ENCODE measurements at places on chromosomes 6 and 20. TPM values are rescaled to one million over a fixed set of nuclear protein-coding genes. Genes with fewer than 3 reads are reported as not detected.

The ASIP gene
- not detected for total RNA-seq

The GHRH gene
- total RNA-seq, result not detected

The BTN2A1 gene
- 19.0 TPM for total RNA-seq

The SDCBP2 gene
- total RNA-seq, result 1.7 TPM

The GSTA2 gene
- total RNA-seq, result not detected

The EFCAB8 gene
- total RNA-seq, result under 0.01 TPM

The SLC32A1 gene
- not detected for total RNA-seq

The MDC1 gene
- total RNA-seq, result 6.9 TPM

The NRN1 gene
- total RNA-seq, result not detected

The HTR1B gene
- total RNA-seq, result 0.73 TPM

The PTK6 gene
- total RNA-seq, result 0.34 TPM

The NTSR1 gene
- under 0.01 TPM for total RNA-seq

The CAGE1 gene
- total RNA-seq, result not detected

The FKBP1A gene
- total RNA-seq, result 156 TPM

The HLA-DOB gene
- total RNA-seq, result 0.93 TPM

The ZHX3 gene
- 16.4 TPM for total RNA-seq

The CUTA gene
- total RNA-seq, result 144 TPM

The DNAH8 gene
- not detected for total RNA-seq

The ENPP1 gene
- 10.5 TPM for total RNA-seq

The CCDC170 gene
- under 0.01 TPM for total RNA-seq

The UNC93A gene
- not detected for total RNA-seq

The PHACTR3 gene
- total RNA-seq, result 0.36 TPM

The AVP gene
- not detected for total RNA-seq

The TENT5A gene
- total RNA-seq, result 26.9 TPM

The MCCD1 gene
- total RNA-seq, result not detected

The GABRR1 gene
- not detected for total RNA-seq

The SOX18 gene
- total RNA-seq, result 0.34 TPM

The HEY2 gene
- 0.34 TPM for total RNA-seq

The IMPG1 gene
- total RNA-seq, result not detected

The HLA-B gene
- total RNA-seq, result 494 TPM

The UTRN gene
- total RNA-seq, result 95.8 TPM

The PRICKLE4 gene
- 0.73 TPM for total RNA-seq

The MC3R gene
- total RNA-seq, result not detected

The MYLK4 gene
- total RNA-seq, result 0.36 TPM

The SHLD1 gene
- total RNA-seq, result 2.1 TPM

The UBE2V1 gene
- 88.6 TPM for total RNA-seq

The UBD gene
- total RNA-seq, result 48.2 TPM

The CGA gene
- total RNA-seq, result not detected

The TRPC4AP gene
- 77.1 TPM for total RNA-seq

The SFTA2 gene
- total RNA-seq, result not detected

Data from melanocyte of skin (primary cell).